AG20443 (cell line): ENCODE measurements at places on chromosomes 6 and 20.

GRCh38 chr6:167763056-167763944 is 63.4 kb upstream of the AFDN start:
- DNase-seq, result no peak

- no peak for DNase-seq
Observed at GRCh38 chr20:9301129-9302090, 213.0 kb upstream of the LAMP5 start.

DNA sequence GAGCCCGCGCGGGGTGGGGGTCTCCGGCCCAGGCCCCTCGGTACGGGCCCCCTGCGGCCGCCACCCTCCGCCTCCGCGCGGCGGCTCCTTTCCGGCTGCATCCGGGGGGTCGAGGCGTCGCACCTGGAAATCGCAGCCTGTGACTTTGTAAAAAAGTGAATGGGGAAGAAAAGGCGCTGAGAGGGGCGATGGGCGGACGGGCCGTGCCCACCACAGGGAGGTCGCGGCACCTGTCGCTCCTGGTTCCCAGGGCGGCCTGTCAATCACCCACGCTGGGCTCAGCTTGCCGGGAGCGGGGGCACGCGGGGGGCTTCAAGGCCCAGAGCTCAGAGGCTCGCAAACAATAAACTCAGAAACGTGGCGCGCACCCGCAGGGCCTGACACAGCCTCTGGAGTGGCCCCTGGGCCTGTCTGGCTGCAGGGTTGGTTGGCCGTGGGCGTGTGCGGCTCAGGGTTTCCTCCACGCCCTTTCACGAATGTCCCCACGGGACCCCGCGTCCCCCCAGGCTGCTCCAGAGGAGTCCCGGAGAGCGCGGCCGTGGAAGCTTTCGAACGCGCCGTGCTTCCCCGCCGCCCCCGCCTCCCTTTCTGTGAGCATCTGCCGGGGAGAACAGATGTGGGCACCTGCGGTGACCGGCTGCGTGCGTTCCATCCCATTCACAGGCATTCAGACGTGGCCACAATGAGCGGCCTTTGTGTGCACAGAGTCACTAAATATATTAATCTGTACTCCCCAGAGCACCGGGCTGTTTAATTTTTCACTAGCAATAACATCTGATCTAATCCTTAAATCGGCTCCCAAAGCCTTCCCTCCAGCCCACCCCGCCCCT is 6.1 kb upstream of the DLL1 start:
- DNase-seq, result no peak

DNA sequence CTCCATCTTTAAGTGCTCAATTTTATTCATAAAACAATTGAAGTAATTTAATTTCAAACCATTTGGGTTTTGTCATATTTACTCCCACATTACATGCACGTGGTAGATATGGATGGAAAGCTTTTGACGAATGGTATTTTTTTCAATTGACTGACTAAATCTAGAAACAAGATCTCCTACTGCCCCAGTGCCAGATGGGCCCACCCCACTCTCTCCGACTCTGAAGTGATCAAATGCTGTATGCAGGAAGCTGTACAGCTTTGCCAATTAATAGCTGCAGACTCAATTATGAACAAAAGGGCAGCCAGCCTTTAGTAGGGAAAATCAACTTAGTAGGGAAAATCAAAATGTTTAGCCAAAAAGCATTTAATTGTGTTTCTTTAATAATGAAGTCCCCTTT is 46.2 kb downstream of the PACRG start:
- DNase-seq, result no peak

DNA sequence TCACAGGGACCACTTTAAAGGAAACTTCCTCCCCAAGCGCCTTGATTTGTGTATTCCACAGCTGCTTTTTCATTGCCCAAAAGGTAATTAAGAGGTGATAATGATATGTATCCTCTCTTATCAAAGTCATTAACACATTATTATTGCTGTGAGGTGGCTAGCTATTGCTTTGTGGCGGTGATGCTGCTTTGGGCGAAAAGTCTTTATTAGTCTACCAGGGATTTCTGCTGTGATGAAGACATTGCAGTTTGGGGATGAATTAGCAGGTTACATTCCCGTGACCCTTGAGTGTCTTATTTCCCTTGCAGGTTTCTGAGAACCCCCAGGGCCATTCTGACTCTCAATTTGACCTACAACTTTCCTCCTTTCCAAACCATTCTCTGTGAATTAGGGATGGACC is 143.4 kb upstream of the SOX4 start:
- DNase-seq, result no peak

GRCh38 chr20:17807651-17808050 is 107.9 kb downstream of the BANF2 start:
- DNase-seq, result no peak

DNA sequence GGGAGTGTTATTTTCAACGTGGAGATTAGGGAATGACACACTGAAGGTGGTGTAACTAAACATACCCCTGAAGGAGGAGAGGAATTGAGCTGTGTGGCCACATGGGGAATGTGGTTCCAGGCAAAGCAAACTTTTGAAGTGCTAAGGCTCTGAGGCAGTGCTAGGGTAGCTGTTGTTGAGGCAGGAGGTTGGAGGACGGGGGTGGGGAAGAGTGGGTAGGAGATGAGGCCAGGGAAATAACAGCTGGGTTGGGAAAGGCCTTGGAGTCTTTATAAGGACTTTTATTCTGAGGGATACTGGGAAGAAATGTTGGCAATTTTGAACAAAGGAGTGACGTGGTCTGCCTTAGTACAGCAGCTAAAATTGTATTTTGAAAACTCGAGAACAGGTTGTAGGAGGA is 13.0 kb downstream of the RPRD1B start:
- no peak for DNase-seq
